ENCODE measurements at places on chromosomes 2 and 18.

DNA sequence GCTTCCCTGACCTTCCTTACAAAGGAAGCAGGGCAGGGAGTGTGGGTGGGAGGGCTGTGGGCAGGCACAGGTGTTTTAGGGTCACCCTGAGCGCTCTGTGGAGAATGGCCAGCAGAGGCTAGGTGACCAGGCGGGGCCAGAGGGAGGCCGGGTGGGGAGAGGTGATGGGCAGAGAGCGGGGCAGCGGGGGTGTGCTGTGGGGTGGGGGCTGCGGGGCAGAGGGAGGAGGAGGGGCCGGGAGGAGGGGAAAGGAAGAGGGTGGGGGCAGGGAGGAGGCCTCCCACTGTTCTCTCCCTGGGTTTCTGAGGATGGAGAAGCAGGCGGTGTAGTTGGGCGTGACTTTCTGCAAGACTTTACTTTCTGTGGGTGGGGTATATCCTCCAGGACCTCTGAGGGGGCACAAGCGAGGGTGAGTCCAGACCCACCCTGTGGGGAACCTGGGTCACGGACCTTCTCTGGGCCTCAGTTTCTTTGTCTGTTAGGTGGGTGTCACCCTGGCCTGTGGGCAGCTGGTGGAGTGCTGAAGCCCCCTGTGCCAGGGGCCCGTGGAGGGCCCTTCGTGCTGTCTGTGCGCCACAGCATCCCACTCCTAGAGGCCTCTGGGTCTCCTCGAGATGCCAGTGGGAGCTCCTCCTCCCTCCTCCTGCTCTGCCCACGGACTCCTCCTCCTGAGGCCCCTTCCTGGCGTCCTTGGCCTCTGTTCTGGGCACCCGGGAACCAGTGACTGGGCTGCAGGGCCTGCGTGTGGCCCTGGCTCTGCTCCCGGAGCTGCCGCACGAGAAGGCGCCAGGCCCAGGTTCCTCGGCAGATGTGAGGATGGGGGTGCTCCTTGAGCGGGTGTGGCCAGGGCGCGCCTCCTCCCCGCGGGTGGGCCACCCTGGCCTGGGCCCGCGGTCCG, 6.3 kb upstream of the NEU4 start:
- no peak for DNase-seq

GRCh38 chr2:60414495-60415138, 138.8 kb downstream of the BCL11A start:
- DNase-seq: no peak

DNA sequence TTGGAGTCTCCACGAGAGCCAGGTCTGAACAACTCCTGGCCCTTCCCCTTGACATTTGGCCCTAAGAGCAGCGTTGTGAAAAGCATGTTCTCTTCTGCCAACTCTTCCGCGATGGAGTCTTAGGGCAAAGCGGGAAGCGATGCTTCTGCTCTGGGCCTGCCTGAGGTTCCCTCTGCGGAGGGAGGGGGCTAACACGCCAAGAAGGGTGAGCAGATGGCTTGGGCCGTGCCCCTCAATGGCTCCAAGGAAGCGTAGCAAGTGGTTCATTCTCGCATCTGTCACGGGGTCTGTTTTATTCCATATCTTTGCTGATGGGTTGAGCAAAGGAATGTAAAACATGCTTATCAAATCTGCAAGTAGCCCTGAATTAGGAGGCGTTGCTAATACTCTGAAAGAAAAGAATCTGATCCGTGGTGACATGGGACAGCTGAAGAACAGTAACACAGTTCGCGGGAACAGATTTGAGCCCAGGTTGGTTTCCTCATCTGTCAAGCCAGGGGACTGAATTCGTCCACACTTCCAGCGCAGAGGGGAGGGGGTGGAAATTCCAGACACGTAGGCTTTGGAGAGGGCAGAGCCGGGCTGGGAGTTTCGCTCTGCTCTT, 38.0 kb downstream of the DNMT3A start:
- peak; percentile 50 for DNase-seq

- DNase-seq: peak; percentile 82
These were observed 166.4 kb upstream of the PXDN start for GRCh38 chr2:1910592-1911246.

DNA sequence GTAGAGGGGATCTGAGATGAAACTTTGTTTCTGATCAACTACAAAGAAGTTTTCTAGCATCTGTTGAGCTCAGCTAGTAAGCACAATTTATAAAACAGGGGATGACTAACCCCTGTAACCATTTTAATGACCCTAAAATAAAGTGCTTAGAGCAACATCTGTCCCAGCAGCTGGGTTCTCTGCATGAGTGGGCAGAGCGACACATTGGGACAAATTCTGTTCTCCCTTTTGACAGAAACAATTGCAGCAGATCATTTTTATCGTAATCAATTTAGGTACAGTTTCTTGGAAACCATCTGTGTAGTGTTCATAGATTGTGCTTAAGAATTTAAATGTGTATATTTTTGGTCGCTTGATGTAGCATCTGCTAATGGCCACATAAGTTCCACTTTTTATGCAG, 678.0 kb downstream of the RNF144A start:
- DNase-seq: no peak

GRCh38 chr18:73839441-73839840, 308.2 kb downstream of the FBXO15 start:
- no peak for DNase-seq

DNA sequence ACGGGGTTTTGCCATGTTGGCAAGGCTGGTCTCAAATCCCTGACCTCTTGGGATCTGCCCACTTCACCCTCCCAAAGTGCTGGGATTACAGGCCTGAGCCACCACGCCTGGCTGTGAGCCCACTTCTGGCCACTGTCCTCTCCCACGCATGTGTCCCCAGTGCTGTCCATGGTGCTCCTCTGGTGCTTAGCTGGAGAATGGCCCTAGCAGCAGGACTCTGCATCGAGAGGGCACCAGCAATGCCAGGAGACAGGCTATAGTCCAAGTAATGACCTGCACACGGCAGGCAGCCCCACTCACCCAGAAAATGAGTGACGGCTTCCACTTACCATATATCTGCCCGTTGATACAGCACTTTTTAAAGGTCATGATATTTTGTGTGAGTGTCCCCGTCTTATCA, 66.3 kb upstream of the NARS1 start:
- no peak for DNase-seq

GRCh38 chr2:18373664-18374063, 186.8 kb downstream of the RDH14 start:
- DNase-seq: no peak

DNA sequence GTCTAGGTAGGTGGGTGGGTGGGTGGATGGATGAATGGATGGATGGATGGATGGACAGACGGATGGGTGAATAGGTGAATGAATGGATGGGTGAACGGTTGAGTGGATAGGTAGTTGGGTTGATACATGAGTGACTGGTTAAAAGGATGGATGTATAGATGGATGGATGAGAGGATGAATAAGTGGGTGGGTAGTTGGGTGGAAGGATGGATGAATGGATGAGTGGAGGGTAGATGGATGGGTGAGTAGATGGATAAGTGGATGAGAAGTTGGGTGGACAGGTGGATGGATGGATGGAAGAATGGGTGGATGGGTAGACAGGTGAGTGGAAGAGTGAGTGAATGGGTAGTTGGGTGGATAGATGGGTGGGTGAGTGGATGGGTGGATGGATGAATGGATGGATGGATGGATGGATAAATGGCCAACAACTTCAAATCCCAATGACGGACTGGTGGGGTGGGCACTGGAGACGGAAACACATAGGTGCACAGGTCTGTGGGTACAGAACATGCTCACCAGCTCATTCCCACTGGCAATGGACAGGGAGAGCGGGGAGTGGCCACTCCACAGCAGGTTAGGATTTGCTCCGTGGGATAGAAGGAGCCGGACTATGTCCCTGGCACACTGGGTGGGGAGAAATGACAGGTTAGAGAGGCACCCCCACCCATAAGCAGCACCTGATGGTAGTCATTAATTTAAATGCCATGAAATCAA, 48.8 kb downstream of the ANKMY1 start:
- DNase-seq: no peak

DNA sequence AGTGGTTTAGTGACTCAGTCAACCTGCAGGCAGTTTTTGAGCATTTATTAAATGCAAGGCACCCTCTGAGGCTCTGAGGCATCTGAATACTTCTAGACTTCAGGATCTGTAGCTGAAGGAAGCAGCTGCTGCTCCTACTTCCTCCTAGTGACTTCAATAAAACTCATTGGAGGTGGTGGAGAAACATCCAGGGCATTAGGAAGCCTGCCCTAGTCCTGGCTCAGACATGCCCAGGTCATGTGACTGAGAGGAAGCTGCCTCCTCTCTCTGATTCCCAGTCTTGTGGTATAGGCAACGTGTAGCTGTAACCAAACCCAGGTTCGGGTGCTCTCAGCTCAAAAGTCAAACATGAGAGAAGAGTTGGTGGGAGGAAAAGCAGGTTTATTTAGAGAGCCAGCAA, 287.2 kb upstream of the GYPC start:
- DNase-seq: peak; percentile 39

GRCh38 chr18:79416022-79416676, 20.4 kb downstream of the NFATC1 start:
- DNase-seq: no peak

DNA sequence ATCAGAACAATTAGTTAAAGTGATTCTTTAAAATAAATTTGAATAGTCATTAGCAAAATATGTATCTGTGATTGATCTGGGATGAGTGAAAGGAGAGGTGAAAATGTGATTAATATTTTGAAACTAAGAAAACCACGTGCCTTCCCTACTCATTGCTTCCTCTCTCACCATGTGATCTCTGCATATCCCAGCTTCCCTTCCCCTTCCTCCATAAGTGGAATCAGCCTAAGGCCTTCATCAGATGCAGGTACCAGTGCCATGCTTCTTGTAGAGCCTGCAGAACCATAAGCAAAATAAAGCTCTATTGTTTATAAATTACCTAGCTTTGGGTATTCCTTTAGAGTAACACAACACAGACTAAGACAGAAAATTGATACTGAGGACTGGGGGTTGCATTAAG, 11.2 kb upstream of the STAT1 start:
- no peak for DNase-seq

GRCh38 chr18:24499814-24500213, 39.4 kb downstream of the HRH4 start:
- no peak for DNase-seq

DNA sequence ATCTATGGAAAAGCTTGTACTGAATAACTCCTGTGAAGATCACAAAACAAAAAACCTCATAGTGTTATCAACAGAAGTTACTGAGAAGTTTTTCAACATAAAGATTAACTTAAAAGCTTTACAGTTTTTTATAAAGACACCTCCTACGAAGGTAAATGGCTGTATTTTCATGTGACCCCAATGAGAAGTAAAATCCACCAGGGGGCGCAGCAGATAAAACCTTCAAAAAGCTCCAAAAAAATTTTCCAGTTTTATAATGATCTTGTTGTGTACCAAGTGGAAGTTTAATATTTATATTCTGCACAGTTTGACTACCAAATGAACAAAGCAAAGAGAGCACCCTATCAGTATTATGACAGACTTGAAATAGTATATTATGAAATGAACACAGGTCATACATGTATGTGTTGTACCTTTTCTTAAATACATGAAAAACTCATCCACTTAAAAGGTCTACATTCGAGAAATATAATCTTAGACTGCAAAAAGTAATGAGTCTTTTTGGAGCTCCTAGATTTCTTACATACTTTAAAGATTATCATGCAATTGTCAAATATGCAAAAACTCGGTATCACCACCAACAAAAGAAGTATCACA, 38.5 kb downstream of the PNO1 start:
- no peak for DNase-seq

- DNase-seq: peak; percentile 68
These were observed 72.4 kb downstream of the ODC1 start for GRCh38 chr2:10375570-10376281.

- no peak for DNase-seq
These were observed 72.4 kb upstream of the KIF5C start for GRCh38 chr2:148802448-148803220.

- no peak for DNase-seq
These were observed 778 bp upstream of the INPP1 start for GRCh38 chr2:190342611-190343010.

DNA sequence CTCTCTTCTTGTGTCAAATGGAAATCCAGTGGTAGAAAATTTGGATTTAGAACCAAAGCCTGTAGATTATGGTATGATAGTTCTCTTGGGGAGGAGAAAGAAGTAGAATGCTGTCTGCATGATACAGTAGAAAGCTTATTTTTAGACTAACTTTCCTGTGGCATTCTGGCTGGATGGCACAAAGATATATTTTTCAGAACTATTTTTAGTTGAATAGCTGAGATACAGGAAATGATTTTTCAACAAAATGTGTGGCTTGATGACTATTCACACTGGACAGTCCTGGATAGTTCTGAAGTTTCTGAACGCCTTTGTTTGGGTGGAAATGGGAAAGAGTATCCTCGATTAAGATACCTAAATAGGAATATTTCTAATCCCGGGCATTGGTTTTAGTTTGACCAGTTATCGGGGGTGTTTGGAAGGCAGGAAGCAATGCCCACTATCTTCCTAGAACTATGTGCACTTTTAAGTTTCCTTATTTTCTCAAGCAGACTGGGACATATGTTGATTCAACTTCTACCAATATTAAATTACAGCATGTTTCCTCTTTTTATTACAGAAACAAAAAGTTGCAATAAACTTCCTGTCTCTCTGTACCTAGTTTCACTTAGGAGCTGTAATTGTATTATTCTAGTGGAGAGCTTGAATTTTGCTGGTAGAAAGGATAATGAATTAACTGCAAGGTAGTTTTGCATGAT, 32.1 kb downstream of the GDF7 start:
- no peak for DNase-seq

DNA sequence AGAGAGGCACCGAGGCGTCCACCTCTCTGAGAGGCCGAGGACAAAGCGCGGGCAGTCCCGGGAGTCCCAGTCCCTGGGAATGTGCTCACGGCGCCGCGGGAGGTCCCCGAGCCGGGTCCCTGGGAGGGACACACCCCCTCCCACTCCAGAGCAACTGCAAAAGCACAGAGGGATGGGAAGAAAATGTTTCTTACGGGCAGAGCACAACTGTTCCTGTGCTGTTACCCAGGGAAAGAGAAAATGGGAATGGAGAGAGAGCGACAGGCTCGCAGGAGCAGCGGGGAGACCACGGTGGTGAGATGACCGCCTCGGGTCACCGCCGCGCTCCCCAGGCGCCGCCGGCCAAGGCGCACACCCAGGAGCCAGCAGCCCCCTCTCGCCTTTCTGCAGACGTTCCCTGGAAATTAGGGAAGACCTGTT, 1.2 kb upstream of the BCL11A start:
- DNase-seq: no peak

GRCh38 chr2:178241844-178242551, 47.7 kb downstream of the OSBPL6 start:
- DNase-seq: peak; percentile 89

GRCh38 chr18:34086370-34086769, 138.3 kb downstream of the NOL4 start:
- no peak for DNase-seq

All from Ammon's horn (tissue), 1 donor.